ENCODE measurements at places on chromosomes 12 and 14.

GRCh38 chr14:57761800-57762199, 104.1 kb downstream of the SLC35F4 start:
- H3K4me3 ChIP-seq: no peak overlapping the region
- no peaks in the 10 kb centered on the region for H3K4me1 ChIP-seq
- DNase-seq: no peak
- H3K27me3 ChIP-seq: no peaks in the 10 kb centered on the region
- H3K27ac ChIP-seq: no peak overlapping the region
- H3K36me3 ChIP-seq: no peaks in the 10 kb centered on the region

DNA sequence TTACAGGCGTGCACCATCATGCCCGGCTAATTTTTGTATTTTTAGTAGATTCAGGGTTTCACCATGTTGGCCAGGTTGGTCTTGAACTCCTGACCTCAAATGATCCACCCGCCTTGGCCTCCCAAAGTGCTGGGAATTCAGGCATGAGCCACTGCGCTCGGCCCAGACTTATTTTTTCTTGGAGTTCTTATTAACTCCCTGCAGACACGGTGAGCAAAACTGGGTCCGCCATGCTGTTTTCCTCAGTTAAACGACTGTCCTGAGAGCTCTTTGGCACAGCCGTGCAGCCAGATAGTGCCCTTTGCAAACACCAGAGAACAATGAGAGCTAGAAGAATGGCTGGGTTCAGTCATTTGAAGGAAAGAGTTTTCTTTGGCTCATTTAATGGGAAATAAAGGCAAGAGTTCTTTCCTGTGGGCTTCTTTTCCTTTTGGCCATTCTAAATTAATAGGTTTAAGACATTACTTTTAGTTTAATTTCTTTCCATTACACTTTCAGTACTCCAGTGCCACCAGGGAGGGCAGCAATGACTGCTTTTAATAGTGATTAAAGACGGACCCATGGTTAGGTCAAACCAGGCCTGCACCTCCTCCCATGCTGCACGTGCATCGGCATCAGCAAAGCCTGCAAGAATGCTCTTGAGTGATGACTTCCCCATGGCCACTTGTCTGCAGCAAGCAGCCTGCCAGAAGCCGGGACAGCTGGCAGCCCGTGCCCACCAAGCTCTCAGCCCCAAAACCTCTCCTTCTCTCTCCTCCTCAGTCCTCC, 60.7 kb downstream of the VCPKMT start:
- peaks cover 13% of the 10 kb centered on the region for H3K4me1 ChIP-seq
- H3K4me3 ChIP-seq: no peak overlapping the region
- DNase-seq: no peak
- H3K36me3 ChIP-seq: no peaks in the 10 kb centered on the region
- H3K27ac ChIP-seq: no peak overlapping the region

DNA sequence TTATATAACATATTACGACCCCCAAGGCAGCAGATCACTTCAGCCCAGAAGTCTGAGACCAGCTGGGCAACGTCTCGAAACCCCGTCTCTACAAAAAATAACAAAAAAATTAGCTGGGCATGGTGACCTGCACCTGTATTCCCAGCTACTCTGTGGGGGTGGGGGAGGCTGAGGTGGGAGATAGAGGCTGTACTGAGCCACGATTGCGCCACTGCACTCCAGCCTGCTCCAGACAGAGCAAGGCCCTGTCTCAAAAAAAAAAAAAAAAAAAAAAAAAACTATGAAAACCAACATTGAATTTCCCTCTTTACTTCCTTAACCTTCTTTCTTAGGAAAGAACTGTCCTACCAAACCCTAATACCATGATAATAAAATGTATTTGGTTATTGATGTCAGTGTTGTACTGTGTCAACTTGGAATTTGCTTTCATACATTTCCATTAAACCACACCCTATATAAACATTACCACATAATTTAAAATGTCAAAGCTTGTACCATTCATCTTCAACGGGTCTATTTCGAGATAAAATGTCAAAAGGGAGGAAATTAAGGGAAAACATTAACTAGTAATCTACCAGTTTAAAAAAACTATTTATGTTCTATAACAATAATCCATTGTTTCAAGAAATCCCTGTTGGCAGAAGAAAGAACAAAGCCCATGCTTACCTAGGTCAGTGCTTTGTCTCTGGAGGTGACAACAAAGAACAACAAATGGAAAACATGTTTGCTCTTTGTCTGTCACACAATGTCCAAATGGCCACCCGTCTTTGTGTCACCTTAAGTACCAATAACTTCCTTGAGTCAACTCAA, 17.4 kb downstream of the GALNT4 start:
- no peak for DNase-seq
- H3K27ac ChIP-seq: peak overlapping the region; percentile 42
- H3K27me3 ChIP-seq: no peaks in the 10 kb centered on the region
- no peak overlapping the region for H3K4me3 ChIP-seq
- no peaks in the 10 kb centered on the region for H3K36me3 ChIP-seq

GRCh38 chr12:85390266-85390665, 110.2 kb downstream of the ALX1 start:
- no peak for DNase-seq
- H3K27me3 ChIP-seq: peaks cover 6% of the 10 kb centered on the region
- H3K27ac ChIP-seq: no peak overlapping the region
- H3K4me1 ChIP-seq: peaks cover 24% of the 10 kb centered on the region

DNA sequence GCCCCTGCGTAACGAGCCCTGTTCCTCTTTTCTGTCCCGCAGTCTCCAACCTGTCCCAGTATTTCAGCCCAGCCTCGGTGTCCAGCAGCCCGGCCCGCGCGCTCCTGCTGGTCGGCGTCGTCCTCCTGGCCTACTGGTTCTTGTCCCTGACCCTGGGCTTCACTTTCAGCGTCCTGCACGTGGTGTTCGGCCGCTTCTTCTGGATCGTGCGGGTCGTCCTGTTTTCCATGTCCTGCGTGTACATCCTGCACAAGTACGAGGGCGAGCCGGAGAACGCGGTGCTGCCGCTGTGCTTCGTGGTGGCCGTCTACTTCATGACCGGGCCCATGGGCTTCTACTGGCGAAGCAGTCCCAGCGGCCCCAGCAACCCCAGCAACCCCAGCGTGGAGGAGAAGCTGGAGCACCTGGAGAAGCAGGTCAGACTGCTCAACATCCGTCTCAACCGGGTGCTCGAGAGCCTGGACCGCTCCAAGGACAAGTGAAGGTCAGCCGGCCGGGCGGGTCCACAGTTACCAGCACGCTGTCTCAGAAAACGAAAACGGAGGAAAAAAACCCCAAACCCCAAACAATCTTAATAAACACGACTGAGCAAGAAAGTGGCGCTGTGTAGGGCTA, 31.6 kb downstream of the BRI3BP start:
- H3K27ac ChIP-seq: no peak overlapping the region
- H3K36me3 ChIP-seq: no peaks in the 10 kb centered on the region
- DNase-seq: no peak
- H3K4me1 ChIP-seq: no peaks in the 10 kb centered on the region
- H3K27me3 ChIP-seq: no peaks in the 10 kb centered on the region
- H3K4me3 ChIP-seq: no peak overlapping the region

DNA sequence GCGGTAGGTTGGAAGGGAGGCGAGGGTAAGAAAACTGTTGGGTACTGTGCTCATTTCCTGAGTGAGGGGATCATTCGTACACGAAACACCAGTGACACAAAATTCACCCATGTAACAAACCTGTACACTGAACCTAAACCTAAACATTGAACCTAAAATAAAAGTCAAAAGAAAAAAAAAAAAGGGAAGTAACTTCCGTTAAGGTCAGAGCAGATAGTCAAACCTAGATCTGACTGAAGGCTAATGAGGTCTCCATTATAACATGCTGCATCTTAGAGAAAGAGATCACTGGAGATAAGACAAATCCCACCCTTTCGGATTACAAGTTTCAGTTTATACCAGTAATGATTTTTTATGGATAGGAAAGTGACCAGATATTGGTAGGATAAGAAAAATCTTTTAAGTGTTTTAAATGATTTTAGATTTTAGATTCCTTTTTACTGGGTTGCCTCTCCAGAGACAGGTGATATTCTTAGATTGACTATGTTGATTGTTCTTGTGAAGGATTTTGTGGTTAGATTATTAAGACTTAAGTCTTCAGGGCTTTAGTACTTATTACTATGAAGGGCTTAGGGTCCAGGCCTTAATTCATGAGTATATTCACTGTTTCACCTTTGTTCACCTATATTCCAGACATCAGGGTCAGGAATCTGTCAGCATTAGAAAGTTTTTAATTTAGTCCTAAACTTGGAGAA, 11.2 kb upstream of the NCKAP1L start:
- no peak overlapping the region for H3K4me3 ChIP-seq
- H3K27ac ChIP-seq: no peak overlapping the region
- H3K4me1 ChIP-seq: no peaks in the 10 kb centered on the region
- peaks cover 23% of the 10 kb centered on the region for H3K27me3 ChIP-seq

- H3K27me3 ChIP-seq: no peaks in the 10 kb centered on the region
- H3K27ac ChIP-seq: peak overlapping the region; percentile 99
- H3K36me3 ChIP-seq: peaks cover 10% of the 10 kb centered on the region
- DNase-seq: no peak
These were observed 577 bp downstream of the ATG101 start for GRCh38 chr12:52070185-52070925.

DNA sequence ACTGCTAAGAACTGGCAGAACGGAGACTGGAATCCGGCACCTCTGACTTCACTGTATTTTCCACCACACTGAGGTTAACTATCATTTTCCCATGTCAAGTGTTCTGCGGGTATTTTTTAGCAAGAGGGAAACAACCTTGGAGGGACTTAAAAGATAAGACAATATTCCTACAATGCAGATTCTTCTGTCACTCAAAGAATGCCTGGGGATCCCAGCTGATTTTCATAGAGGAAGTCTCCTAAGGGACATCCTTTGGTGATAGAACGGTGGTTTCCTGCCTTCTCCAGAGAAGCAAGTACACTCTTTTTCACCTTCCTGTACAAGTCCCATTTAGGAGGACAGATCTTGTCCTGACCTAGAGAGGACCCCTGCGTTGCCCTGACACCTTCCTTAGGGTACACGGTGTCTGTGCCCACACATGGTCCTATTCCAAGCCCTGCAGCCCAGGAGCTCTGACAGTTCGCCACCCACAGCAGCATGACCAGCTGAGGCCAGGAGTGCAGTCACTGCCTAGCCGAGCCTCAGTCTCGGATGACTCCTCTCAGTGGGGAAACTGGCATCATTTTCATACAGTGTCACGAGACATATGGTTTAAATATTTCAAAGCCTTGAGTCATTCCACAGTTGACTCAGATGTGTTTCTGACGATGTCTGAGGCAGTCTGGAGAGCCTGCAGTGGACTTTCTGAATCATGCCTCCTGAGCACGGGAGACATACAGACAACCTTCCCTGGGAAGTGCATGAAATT, 181.3 kb upstream of the FKBP4 start:
- DNase-seq: peak; percentile 88
- peaks cover 56% of the 10 kb centered on the region for H3K4me1 ChIP-seq
- H3K36me3 ChIP-seq: peaks cover 58% of the 10 kb centered on the region
- peak overlapping the region; percentile 24 for H3K4me3 ChIP-seq
- H3K27me3 ChIP-seq: no peaks in the 10 kb centered on the region
- H3K27ac ChIP-seq: peak overlapping the region; percentile 97

DNA sequence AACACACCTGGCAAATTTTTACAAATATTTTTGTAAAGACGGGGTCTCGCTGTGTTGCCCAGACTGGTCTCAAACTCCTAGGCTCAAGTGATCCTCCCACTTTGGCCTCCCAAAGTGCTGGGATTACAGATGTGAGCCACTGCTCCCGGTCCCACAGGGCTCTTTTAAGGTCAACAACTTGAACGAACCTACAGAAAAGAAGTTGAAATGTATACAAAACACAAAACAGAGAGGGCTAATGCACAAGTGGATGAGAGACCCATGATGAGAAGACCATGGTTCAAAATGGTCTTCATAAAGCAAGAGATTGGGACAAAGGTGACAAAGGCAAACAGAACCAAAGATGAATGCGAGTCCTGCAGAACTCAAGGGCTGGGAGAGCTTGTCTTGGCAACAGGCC, 91.4 kb downstream of the CALM1 start:
- peaks cover 23% of the 10 kb centered on the region for H3K27me3 ChIP-seq
- DNase-seq: peak; percentile 13
- no peak overlapping the region for H3K27ac ChIP-seq
- H3K4me1 ChIP-seq: peaks cover 5% of the 10 kb centered on the region
- no peaks in the 10 kb centered on the region for H3K36me3 ChIP-seq
- H3K4me3 ChIP-seq: no peak overlapping the region

Data from osteocyte (in vitro differentiated cells).